Activated CD8-positive, alpha-beta memory T cell treated with anti-CD3 and anti-CD28 coated beads for 1 hour (primary cell): ENCODE measurements at places on chromosomes 16 and 17.

DNA sequence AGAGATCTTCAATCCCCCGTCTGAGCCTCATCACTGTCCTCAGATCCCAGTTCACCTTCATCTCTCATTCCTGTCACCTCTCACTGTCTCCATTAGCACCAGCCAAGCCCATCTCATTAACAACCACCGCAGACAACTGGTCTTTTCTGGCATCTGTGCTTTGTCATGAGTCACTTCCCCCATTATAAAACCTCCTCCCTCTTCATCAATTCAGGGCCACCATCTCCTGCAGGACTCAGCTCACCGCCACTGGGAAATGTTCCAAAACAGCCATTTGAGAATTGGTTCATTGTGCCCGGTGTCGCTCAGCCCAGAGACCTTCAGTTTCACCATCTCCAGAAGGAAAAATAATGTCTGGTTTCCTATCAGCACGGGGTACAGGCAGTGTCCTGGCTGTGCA, 56.9 kb upstream of the TEKT3 start:
- no peak for DNase-seq

GRCh38 chr17:68835071-68835470, 120.1 kb downstream of the ABCA8 start:
- DNase-seq = no peak

GRCh38 chr17:76370261-76370993, 14.0 kb upstream of the SPHK1 start:
- DNase-seq = no peak

DNA sequence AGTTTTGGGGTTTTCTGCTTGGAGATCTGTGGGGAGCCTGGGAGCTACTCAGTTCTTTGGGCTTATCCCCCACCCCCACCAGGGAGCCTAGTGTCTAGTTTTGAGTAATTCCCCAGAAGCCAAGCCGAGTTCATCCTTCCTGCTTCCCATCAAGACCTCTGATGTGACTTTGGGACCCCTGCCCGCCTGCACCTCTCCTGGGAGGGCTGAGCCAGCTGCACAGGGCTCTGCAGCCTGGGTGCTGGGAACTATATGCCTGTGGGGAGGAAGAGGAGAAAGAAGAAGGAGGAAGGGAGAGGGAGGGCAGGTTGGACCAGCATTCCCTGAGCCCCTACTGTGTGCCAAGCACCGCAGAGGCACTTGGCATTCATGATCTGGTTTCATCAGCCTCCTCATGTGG, 178.9 kb downstream of the TMEM132E start:
- no peak for DNase-seq

DNA sequence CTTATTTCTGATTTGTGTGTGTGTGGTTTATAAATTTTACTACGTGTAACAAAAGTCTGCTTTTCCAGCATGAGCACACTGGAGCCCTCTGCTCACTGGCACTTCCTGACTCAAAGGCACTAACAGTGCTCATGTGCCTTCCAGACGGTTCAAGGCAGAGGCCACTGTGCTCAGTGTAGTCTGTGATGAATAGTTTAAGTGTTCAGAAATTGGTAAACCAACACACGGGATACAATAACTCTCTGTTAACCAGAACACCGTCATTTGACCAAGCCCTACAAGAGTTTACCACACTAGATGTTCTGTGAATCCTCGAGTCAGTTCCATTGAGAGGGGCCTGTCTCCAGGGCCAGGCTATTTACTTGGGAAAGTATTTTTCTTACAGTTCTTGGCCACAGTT, 191.9 kb downstream of the MRTFB start:
- DNase-seq = no peak

DNA sequence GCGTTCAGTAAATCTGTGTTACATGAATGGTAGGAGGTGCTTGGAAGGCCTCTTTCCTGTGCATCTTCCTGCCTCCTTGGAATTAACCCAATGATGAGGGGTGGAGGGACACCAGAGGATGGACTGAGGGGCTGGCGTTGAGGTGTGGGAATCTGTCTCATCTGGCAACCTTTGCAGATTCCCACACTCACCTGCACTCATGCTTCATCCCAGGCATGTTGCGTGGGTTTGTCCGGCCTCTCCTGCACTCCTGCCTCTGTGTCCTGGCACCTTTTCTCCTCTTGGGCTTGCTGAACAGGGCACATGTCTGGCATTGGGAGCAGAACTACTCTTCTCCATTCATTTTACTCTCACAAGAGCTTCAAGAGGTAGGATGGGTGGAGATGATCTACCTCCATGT, 3.1 kb upstream of the IGFBP4 start:
- no peak for DNase-seq

GRCh38 chr17:34314279-34314678, 5.0 kb upstream of the CCL8 start:
- no peak for DNase-seq

GRCh38 chr17:49703557-49704277, 4.0 kb downstream of the SLC35B1 start:
- no peak for DNase-seq

- no peak for DNase-seq
Observed at GRCh38 chr17:20066253-20066652, 57.1 kb downstream of the SPECC1 start.

DNA sequence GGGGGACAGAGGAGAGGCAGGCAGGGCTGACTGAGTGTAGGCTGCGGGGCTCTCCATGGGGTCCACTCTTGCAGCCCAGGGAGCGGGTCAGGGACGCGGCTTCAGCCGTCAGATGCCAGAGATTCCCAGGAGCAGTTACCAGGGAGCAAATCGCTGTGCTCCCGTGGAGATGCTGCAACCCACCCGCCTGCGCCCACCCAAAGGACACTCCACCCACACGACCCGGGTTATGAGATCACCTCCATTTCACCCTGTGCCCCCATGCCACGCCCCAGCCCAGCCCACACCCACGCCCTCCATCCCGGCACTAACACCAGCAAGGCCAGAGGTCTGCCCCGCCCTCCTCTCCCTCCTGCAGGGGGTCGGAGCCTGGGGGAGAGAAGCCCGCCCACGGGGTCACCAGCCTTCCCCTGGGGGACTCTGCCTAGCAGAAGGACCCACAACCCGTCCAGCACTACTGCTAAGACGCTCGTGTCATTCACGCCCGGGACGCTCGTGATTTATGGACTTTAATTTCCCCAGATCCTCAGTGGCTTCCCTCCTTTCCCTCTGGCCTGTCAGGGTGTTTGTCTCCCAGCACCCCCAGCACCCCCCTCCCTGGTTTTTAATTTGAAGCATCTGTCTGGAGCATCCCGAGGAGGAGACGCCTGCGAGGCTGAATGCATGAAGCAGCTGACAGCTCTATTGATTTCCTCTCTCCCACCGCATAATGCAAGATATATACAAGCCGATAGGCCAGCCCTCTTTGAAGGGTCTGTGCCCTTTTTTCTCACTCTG, 6.7 kb upstream of the RPL38 start:
- no peak for DNase-seq

DNA sequence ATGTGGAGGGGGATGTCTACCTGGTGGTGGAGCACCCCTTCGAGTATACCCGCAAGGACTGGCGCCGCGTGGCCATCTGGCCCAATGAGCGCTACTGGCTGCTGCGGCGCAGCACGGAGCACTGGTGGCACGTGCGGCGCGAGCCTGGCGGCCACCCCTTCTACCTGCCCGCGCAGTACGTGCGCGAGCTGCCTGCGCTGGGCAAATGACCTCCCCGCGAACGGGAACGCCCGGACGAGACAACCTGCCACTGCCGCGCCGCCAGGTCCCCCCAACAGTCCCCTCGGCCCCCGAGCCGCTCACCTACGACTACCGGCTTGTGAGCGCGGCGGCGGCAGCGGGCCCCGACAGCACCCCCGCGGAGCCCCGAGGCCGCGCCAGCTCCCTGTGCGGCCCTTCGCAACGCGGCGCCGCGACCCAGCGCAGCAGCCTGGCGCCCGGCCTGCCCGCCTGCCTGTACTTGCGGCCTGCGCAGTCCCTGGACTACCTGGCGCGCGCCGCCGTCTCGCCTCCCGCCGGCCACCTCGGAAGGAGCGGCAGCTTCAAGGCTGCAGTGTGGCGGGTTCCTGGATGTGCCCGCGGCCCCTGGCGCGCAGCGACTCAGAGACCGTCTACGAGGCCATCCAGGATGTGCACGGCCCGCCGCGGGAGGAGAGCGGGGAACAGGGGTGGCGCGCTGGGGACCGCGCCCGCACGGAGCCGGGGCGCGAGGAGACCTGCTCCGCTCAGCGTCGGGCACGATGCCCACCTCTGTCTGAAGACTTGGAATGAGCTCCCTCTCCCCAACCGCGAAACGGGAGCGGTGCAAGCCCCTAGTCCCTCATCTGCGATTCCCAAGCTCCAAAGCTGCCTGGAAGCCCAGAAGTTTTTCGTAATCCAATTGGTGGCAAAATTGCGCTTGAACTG, 48.7 kb upstream of the AMZ2 start:
- DNase-seq = no peak

DNA sequence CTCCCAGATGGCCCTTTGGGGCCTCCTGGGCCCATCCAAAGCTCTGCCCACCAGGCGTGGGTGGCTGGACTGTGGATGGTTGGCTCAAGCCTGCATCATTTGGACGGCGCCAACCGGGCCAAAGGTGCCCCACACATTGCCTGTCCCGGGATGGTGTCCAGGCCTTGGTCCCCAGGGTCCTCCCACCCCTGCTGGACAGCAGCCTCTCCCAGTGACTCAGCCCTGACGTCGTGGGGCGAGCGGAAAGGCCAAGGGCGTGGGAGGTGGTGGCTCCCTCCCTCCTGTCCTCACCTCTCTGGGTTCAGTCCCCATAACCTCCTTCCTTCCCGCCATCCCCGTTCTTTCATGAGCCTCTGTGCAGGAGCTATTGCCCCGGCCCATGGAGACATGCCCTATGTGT, 42.1 kb upstream of the DLX4 start:
- no peak for DNase-seq

- DNase-seq = no peak
Observed at GRCh38 chr17:16351831-16352230, 1.4 kb downstream of the CENPV start.

GRCh38 chr17:72850410-72851118, 241.9 kb downstream of the SLC39A11 start:
- DNase-seq = no peak

- DNase-seq = peak; percentile 39
Observed at GRCh38 chr17:40191237-40192208, 14.3 kb downstream of the RAPGEFL1 start.

DNA sequence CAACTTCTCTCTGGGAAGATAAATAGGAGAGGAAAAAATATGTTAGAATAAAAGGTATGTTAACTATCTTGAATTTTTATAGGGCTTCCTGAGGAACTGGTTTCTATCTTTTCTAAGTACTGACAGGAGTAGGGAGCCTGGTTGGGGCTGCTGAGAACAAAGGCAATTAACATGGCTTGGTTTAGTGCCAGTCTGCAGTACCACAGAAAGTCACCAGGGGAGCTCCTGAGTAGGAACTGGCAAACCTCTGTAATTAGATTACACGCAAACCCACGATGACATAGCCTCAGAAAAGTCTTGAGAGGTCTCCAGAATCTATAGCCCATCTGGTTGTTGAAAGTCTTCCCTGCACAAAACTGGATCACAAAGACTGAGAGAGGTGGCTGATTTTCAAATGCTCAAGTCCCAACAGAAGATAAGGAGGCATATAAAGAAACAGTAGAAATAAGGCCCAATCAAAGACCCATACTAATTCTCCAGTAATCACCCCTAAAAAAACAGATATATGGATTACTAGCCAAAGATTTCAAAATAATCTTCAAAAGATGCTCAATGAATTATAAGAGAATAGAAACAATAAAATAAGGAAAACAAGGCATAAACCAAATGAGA, 11.7 kb upstream of the CNTNAP4 start:
- no peak for DNase-seq

DNA sequence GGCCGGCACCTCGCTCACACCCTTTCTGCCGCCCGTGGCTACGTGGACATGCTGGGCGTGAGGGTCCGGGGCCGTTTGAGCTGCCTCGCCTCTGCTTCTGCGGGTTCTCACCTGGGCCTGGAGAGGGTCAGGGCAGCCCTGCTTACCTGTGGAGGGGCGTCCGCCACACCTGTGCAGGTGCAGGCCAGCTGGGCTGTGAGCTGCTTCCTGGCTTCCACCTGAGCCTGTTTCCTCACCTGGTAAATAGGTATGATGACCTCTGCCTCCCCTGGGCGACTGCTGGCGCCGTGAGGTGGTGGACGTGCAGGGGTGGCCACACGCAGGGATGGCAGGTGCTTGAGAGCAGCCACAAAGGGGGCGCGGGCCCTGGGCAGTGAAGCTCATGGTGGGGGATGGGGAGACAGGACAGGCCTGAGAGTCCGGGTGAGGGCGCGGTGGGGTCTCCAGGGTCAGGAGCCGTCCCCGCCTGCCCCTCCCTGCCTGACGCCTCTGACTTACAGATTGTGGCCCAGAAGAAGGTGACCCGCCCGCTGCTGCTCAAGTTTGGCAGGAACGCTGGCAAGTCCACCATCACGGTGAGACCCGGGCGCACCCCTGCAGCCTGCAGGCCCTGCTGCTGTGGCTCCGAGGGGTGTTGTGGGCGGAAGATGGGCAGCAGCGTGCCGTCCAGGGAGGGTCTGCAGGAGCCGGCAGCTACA, 7.8 kb downstream of the CPNE7 start:
- DNase-seq = no peak

- DNase-seq = no peak
Observed at GRCh38 chr17:42653179-42654124, 5.6 kb upstream of the TUBG2 start.

- no peak for DNase-seq
Observed at GRCh38 chr16:3655396-3656159, 1.1 kb downstream of the DNASE1 start.

GRCh38 chr16:19289811-19290485, 4.4 kb downstream of the CLEC19A start:
- no peak for DNase-seq

DNA sequence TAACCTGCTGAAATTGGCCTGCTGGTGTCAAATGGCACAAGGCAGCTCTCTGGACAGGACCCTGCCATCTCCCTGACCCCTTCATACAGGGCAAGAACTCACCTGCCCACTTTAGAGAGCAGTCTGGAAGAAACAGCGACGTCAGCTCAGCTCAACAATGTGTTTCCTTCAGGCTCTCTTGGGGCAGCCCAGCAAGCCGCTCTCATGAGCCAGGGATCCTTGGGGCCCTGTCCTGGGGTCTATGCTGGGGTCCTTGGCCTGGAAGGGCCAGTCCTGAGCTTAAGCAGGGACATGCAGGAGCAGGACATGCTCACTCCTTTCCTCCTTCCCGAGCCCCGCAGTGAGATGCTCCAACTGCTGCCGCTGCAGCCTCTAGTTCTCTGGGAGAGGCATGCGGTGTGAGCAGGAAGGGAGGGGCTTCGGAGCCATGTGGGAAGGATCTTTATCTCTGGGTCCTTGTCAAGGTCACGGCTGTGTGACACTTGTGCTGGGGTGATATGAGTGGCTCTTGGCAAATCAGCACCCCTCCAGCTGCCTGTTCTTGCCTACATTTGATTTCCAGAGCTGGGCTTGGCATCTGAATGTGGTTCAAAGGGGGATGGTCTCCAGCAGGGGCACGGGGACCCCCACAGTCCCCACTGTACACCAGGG, 3.4 kb downstream of the C1QTNF1 start:
- no peak for DNase-seq

GRCh38 chr17:59139939-59140338, 15.0 kb downstream of the SKA2 start:
- DNase-seq = no peak

DNA sequence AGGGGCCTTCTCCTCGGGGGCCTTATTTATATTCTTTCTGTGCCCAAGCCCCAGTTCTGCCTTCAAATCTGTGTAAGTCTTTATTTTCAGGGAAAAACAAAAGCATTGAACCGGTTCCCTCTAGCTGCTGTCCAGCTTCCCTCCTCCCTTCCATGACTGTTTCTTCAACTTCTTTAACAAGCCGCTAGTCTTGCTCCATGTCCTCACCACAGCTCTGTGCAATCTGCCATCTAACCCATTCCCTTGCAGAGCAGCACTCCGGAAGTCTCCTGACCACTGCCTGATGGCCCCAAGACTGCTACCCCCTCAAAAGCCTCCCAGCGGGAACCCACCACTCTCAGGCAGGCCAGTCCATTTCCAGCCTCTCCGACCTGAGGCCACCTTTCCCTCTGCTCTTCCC, 16.9 kb downstream of the EMC8 start:
- no peak for DNase-seq
